ENCODE measurements at places on chromosomes 5 and 9.

- DNase-seq, result no peak
Observed at GRCh38 chr5:120449501-120449900, 14.6 kb upstream of the PRR16 start.

- no peak for DNase-seq
Observed at GRCh38 chr5:76180814-76181805, 97.9 kb downstream of the SV2C start.

DNA sequence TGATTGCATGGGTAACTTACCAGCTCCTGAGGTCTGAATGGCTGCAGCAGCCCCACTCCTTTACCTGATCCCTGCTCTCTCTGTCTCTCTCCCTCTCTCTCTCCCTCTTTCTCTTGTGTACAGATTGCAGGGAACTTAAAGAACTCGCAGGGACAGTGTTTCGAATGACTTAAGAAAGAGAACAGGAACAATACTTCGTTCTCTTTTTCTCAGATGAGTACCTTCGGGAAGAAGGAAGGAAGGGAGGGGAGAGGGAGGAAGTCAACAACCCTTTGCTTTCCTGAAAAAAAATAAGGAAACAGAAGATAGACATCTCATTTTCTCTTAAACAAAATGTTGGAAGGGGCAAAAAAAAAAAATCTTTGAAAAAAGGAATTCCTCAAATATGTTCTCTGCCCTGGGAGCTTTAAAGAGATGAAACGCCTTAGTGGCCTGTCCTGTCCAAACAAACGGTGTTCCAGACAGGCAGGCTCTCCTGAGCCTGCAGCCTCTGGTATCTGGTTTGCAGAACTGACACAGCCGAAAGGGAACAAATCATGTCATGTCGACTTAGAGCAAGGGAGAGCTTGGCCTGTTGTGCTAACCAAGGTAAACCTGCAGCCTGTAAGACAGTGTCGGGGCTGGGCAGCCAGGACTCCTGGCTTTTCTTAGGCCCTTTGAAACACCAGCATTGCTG, at the start of gene ZNF366:
TSS of gene ZNF366 (minus strand) at position 180 of the 676 bp plus-strand sequence. CDS start 45,914 bp downstream, outside the sequence.
- DNase-seq, result no peak

DNA sequence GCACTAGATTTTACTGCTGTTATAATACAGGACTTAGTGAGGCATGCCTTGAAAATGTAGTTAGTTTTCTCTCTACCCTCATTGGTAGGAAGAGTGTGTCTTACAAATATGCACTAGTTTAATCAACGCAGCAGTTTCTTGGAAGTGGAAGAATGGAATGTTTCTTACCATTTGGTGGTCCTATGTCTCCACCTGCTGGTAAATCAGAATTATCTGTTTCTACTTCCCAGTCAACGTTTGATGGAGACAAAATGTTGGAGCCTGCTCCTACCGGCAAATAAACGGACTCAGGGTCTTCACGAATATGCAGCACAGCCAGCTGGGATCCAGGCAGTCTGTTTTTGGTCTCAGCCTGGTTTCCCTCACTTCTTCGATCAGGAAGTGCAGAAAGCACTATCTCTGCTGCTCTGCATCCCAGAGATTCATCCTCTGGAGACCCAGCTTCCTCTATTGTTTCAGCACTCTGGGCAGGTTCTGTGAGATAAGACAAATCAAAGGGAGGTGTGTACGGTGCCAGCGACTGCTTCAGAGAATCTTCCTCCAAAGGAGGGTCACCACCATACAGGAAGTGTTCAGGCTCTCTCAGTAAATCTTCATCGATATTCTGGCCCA, 59.5 kb upstream of the PCA3 start:
- DNase-seq, result no peak

- DNase-seq, result no peak
Observed at GRCh38 chr9:74951107-74951720, 1.5 kb downstream of the C9orf40 start.

DNA sequence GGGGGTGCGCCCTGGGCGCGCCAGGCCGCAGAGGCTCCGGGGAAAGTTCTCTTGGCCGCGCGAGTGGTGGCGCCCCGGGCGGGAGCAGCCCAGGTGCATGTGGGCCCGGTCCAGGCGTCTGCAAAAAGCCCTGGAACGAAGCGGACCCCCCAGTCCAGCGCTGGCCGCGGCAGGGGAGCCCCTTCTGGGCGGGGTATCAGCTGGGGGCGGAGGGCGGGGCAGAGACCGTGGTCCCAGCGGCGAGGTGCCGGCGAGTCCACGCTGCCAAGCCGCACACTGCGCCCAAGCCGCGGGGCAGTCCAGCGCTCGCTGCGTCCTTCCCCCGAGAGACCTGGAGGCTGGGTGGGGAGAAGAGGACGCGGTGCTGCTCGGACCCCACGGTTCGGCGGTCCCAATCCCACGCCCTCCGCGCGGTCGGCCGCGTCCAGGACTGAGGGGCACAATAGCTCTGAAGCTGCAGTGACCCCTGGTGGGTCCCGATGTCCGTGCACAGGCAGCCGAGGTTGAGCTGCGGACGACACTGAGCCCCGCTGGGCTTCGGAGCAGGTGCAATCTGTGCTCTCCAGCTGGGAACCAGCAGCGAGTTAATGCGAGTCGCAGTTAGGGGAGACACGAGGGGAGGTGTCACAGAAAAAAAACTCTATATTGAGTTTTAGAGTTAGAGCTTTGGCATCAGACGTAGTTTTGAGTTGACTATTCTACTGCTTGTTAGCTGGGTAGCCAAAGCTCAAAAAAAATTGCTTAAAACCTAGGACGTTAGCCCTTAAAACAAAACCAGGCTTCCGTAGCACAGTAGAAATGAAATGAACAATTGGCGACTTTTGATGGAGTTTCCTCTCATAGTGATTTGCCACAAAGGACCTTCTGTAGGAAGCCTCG, 1.1 kb upstream of the EPB41L4A start:
- DNase-seq, result no peak

DNA sequence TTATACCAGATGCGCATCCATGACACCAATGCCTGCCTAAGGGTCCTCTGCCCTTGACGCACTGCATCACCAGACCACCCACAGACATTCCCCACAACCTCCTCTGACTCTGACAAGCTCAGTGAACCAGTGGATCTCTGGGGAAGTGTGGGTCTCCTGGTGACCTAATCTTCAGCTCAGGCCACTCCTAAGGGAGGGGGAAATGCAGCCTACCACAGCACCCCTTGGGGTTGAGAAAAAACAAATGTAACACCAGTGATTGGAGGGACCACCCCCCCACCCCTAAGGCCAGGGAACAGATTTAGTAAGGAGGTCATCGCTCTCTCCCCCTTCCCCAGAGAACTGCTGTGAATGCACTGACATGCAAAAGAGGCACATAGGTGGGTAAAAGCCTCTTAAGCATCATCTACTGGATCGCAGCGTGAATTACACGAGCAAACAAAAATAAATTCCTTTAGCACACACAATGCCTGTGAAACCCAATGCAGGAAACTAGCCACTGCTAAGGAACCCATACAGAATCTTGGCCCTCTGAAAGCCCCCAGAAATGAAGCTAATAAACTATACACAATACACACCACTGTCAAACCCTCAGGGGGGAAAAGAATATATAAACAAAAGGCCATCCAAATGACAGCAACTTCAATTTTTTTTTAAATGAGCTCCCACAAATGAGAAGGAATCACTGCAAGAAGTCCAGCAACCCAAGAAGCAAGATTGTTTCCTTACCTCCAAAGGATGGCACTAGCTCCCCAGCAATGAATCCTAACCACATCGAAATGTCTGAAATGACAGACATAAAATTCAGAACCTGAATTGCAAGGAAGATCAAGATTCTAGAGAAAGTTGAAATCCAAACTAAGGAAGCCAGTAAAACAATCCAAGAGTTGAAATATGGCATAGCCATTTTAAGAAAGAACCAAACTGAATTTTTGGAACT, 513.7 kb upstream of the PTGER4 start:
- no peak for DNase-seq

GRCh38 chr5:10335711-10336470, 17.6 kb upstream of the MARCHF6 start:
- DNase-seq, result no peak

DNA sequence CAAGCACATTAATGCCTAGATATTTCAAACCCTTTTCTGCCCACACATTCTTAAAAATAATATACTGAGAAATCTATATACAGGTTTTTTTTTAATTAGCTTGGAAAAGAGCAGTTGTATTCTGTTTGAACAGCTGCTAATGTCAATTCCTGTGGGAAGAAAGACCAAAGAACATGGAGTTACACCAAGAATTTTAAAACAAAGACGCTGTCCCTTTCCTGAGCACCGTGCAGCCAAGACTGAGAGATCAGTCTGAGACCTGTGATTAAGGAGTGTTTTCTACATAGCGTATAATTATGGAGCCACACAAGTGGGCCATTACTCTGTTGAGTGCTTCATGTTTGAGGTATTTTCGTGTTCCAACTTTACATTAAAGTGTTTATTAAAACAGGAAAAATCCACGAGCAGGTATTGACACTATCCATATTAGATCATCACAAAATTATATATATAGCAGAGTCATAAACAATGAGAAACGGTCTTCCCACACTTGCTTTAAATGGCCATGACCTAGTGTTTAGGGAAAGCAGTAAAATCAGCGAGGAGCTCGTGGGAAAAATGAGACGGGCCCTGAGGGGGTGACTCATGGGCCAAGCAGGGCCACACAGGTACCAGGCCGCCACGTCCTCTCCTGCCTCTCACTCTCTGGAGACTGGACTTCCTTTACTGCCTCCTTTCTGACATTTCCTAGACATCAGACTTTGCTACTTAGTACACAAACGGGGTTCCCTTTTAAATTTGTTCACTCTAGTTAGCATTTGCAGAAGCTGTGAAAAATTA, 153.1 kb upstream of the OTULINL start:
- no peak for DNase-seq

DNA sequence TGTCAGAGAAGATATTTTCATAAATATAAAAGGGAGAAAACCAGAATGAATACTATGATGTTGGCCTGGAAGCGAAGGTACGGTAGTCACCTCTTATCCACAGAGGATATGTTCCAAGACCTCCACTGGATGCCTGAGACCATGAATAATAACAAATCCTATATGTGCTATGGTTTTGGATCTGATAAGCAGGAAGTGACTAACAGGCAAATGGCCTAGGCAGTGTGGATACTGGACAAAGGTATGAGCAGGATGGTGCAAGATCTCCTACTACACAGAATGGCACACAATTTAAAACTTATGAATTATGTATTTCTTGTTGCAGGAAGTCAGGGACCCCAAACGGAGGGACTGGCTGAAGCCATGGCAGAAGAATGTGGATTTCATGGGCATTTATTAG, 48.2 kb downstream of the ADAMTS12 start:
- no peak for DNase-seq

DNA sequence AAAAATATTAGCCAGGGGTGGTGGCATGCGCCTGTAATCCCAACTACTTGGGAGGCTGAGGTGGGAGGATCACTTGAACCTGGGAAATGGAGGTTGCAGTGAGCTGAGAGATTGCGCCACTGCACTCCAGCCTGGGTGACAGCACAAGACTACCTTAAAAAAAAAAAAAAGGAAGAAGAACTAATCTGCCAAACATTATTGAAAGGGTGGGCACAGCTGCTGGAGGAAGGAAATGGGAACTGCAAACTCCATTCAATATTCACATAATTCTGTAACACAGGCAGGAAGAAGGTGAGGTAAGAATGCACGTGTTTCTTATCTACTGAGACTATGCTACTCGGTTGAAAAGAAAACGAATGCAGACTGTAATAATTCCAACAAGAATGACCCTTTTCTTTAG, 121.1 kb upstream of the GNA14 start:
- DNase-seq, result no peak

- no peak for DNase-seq
Observed at GRCh38 chr9:130839132-130840111, 4.4 kb downstream of the ABL1 start.

DNA sequence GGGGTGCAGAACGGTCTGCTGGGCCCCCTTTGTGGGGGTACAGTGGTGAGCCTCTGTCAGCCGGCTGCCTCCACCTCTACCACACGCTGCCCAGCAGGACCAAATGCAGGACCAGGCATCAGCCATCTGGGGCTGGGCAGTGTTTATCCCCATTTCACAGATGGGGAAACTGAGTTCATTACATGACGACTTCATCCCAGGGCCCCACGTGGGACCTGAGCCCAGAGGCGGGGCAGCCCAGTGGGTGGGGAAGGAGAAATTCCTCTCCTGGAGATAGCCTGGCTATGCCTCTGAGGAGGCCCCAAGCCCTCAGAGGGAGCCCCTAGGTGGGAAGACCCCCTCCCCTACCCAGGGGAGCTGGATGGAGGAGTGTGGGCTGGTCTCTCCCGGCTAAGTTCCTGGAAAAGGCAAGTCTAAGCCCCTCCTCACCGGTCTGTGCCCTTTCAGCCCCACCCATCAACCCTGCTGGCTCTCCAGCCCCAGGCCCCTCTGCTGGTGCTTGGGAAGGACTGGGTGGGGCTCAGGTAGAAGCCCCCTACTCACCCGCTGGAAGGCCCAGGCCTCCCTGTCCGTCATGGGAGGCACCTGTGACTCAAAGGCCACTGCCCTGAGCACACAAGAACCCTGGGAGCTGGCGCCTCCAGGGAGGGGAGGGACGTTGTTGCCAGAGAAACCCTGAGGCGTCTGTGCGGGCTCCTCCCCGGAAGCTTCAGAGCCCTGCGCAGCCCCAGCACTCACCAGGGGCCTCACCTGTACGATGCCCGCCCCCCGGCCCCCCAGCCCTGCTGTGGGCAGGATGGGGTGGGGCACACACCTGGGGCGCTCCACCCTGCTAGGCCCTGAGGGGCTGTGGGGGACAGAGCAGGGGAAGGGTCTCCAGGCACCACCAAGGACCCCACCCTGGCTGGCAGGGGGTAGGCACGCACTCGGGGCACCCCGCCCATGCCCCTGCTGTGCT, 7.4 kb upstream of the CCDC187 start:
- DNase-seq, result no peak

DNA sequence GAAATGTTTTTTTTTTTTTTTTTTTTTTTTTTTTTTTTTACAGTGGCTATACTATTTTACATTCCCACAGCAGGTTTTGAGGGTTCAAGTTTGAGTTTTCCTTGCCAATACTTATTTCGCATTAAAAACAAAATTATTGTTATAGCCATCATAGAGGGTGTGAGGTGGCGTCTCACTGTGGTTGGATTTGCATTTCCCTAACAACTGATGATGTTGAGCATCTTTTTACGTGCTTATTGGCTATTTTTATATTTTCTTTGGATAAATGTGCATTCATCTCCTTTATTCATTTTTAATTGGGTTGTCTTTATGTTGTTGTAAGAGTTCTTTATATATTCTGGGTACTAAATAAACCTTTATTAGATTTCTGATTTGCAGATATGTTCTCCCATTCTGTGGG, 18.9 kb upstream of the UBLCP1 start:
- no peak for DNase-seq

- no peak for DNase-seq
Observed at GRCh38 chr9:16082796-16083195, 530.0 kb downstream of the CCDC171 start.

- DNase-seq, result no peak
Observed at GRCh38 chr9:71663931-71664459, 104.3 kb downstream of the CEMIP2 start.

DNA sequence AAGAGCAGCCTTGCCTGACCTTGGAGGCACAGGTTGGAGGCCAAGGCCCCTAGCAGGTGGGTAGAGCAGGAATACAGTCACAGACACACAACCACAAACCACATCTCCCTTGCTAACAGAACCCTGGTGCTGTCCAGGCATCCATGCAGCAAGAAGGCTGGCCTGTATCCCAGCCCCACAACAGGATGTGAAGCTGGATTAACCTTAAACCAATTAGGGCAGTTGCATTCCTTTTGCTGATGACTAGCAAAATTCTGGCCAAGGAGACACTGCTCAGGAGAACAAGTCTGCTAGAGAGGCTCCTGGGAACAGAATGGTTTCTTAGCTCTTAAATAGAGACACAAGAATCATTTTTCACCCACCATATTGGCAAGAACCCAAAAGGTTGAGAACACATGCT, 97.8 kb downstream of the C5orf15 start:
- DNase-seq, result no peak
